ENCODE measurements at places on chromosomes 1 and 21. TPM values are rescaled to one million over a fixed set of nuclear protein-coding genes. Genes with fewer than 3 reads are reported as not detected.

DNA sequence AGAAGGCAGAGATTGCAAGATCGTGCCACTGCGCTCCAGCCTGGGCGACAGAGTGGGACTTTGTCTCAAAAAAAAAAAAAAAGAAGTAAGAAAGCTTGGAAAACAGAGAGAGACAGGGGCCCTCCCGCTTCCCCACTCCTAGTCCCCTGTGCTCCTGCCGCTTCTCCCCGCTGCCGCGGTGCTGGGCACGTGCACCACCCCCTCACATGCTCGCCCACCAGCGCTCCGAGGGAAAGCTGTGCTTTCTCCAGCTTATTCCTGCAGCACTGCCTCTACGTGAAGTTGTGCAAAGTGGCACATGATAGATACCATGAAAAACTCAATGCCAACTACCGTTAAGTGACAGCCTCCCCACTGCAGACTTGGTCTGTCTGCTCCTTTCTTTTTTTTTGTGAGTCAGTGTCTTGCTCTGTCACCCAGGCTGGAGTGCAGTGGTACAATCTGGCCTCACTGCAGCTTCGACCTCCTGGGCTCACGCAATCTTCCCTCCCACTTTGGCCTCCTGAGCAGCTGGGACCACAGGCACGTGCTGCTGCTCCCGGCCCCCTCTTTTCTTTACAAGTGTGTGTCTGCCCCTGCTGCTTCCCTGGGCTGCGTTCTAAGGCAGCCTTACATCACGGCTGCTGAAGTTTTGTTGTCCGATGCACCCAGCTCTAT, 15.4 kb downstream of the SLX9 start:
- no peak for DNase-seq

The ATAD3C gene
- 0.10 TPM for total RNA-seq

GRCh38 chr1:6491081-6491449, 402 bp downstream of the PLEKHG5 start:
- DNase-seq: no peak

DNA sequence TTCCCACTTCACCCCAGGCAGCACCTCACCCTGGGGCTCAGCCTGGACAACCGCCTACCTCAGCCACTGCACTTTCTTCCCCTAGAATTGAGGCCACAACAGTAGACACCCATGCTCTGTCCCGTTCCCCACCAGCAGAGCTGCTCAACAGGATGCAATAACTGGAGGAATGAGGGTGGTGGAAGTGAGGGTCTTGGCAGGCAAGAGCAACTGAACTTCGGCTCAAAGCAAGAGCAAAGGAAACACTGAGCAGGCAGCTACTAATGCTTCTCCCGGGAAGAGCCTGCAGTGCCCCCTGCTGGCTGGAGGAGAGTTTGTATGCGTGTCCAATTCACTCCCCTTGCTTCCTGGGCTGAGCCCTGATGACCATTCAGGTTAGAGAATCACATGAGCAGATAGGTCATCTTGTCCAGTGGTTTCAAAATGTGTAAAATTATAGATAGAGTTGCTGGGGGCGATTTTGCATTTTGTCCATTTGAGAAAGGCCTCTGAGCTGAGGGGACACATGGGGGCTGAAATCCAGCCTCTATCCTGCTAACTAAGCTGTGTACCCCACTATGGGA, 13.9 kb downstream of the NT5C1A start:
- DNase-seq: peak; percentile 82

DNA sequence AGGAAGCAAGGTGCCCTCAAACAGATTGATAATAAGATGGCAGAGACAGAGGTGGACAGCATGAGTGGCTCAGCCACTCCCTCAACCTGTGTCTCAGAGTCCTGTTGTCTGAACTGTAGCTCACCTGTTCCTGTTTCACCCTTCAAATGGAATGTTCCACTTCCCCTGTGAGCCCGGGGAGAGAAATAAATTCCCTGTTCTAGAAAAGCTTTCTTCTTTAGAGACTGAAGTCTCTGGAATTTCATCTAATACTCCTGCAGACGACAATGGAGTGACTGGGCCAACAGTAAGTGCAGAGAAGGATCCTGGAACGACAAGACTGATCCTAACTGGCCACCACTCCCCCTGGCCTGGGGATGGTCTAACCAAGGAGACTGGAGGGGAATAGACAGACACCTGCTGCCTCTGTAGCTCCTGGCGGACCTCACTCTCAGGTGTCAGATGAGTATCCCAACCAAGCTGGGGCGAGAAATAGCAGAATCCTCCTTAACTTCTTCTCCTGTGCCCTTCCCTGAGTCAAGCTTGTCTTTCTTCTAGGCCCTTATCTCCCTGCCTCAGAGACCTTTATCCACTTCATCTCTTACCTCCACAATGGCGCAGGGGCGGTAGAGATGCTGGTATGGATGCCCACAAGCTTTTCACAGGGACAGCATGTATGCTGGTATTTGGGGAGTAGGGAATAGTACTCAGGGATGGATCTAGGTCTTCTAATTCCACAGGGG, 45.4 kb downstream of the PLEKHA6 start:
- peak; percentile 55 for DNase-seq

- no peak for DNase-seq
Observed at GRCh38 chr21:41736423-41736822, 30.4 kb downstream of the RIPK4 start.

GRCh38 chr1:229819091-229819490, 193.0 kb downstream of the URB2 start:
- DNase-seq: no peak

- peak; percentile 49 for DNase-seq
Observed at GRCh38 chr1:90045853-90046563, 51.1 kb downstream of the ZNF326 start.

- DNase-seq: no peak
Observed at GRCh38 chr1:81208441-81208840, 592.3 kb upstream of the ADGRL2 start.

GRCh38 chr1:80244372-80244771, 1237.8 kb upstream of the ADGRL4 start:
- no peak for DNase-seq

The HSD3B1 gene
- total RNA-seq: 62.4 TPM

The AMY1C gene
- not detected for total RNA-seq

DNA sequence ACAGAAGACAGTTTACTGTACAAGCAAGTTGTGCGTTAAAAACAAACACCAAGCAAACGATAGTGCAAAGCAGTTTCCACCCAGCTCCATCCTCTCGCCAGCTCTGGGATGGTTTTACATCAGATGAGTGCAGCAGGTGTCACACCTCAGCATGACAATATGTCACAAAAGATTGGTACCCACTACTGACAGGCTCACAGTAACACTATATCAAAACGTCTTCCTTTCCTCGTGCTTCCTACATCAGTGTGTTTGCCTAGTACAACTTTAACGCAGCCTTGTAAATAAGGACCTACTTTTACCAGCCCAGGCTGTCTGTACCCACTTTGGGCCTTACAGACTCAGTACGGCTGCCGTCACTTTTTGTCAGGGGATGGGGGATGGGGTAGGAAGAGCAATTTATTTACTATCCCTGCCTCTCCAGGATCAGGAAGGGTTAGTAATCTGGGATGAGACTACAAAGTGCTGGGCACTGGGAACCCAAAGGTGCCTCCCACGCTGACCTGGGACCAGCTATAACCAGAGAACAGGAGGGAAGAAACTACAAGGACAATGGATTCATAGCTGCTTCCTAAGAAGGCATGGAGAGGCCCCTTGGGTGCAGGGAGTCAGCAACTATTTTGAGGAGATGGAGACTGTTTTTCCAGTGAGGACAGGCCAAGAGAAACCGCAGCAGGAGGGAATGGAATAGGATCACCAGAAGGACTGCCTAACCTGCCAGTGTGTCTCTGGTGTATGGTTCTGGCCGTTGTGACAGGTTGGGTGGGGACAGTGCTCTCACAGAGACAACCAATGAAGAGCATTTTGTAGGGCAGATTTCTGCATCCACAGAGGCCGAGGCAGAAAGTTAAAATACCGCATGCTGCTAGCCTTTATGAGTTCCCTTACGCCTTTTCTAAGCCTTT, 30.2 kb downstream of the RUNX3 start:
- DNase-seq: no peak

DNA sequence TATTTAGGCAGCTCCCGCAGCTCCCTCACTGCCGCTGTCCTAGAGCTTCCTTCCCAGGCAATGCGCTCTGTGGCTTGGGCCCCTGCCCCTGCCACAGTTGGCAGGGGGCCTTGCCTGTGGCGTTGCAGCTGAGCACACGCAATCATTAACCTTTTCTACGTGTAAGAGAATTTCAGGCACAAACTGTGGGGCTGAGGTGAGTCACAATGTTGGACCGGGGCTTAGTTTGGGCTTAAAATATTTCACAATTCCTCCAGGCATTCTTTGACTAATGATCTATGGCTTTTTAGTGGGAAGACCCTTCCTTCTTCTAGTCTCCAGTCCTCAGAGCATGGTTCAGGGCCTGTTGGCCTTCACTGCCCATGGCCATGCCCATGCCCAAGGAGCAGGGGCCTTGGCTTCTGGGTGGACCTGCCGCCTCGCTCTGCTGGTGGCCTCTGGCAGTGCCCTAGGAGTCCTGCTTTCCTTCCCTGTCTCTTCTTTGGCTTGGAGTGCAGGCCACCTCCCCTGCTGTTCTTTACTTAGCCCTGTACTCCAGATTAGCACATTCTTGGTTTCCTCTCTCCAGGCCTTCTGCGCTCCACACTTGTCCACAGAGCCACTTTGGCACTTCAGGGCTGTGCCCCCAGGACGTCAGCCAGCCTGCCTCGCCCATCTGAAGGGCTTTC, 39.2 kb downstream of the MAPKAPK2 start:
- DNase-seq: peak; percentile 45

The CD48 gene
- total RNA-seq: 0.30 TPM

- DNase-seq: no peak
Observed at GRCh38 chr1:60376196-60376595, 302.6 kb upstream of the C1orf87 start.

DNA sequence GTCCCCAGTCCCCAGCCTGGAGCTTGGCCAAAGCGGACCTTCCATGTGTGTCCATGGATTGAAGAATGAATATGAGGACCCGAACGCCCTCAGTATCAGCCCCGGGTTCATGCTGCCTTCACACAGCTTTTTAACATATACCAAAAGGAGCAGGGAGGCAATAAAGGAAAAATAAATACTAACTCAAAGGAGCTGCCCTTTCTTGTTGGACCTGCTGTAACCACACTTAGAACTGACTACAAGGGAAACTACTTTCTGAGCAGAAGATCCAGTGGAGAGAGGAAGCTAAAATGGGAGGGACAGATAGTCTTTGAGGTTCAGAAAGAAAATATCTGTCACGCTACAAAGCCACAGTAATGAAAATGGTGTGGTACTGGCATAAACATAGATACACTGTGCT, 48.6 kb downstream of the CNN3 start:
- no peak for DNase-seq

- no peak for DNase-seq
Observed at GRCh38 chr21:33492571-33492970, 1.1 kb upstream of the DNAJC28 start.

The SH3BP5L gene
- 13.2 TPM for total RNA-seq

The CFHR3 gene
- total RNA-seq: 1.7 TPM

DNA sequence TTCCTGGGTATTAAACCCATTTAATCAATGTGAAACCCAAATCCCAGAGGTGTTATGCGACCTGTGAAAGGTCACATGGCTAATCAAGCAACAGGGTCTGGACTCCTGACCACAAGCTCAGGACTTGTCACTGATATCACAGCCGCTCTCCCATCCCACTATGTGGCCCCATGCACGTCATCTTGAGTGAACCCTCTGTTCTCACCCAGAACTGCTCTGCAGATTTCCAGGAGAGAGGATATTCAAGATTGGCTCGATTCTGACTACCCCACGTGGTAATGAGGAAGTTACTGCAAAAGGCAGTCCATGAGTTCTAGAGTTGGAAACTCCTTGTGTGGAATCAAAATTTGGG, 173.5 kb upstream of the ETV3 start:
- DNase-seq: no peak

DNA sequence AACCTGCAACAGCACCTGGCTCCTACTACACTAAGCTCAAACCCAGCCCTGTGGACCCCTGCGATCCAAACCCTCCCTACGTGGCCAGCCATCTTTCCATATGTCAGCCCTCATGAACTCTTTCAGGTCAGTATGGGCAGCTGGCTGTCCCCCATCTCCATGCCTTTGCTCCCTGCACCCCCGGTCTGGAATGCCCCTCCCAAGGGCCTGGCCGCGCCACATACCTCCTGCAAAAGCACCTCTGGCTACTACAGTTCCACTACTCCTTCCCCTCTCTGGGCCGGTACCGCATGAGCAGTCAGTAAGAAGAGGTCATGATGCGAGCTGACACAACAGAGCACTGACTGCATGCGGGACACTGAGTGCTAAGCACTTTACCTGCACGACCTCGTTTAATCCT, 10.0 kb upstream of the TAGLN2 start:
- DNase-seq: no peak

The ADORA1 gene
- 2.4 TPM for total RNA-seq

DNA sequence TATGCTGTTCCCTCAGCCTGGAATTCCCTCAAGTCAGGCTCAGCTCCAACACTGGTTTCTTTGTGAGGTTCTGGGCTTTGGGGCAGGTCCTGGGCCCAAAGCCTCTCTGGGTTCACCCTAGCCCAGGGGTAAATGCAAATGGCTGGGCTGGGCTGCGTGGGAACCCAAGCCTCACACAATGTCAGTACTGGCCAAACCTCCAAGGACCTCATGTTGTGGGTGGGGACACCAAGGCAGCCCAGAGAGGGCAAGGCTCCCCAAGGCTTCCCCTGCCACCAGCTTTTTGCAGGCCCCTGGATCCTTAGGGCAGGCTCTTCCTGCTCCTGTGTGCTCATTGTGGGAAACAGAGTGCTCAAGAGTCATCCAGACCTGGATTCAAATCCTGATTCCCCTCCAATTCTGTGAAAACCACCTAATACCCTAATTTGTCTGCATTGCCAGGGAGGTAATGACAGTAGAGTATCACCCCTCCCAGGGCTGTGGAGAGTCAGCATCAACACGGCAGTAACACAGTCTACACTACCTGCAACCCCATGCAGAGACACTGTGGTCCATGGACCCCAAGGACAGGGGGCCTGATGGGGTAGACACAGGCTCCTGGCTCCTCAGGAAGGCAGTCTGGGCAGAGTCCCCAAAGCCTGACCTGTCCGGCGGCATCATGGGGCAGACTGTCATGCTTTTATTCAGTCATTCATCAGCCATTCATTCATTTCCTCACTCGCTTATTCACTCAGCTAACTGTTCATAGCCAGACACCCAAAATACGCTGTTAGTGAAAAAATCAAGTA, 85.7 kb downstream of the DMRTB1 start:
- no peak for DNase-seq

GRCh38 chr1:219283541-219283940, 109.9 kb downstream of the LYPLAL1 start:
- no peak for DNase-seq

Data from hepatocyte (in vitro differentiated cells).